Brain pericyte (primary cell): ENCODE measurements at places on chromosomes 7 and 10.

GRCh38 chr7:2688409-2689342 is 674 bp downstream of the AMZ1 start:
- DNase-seq, result no peak

DNA sequence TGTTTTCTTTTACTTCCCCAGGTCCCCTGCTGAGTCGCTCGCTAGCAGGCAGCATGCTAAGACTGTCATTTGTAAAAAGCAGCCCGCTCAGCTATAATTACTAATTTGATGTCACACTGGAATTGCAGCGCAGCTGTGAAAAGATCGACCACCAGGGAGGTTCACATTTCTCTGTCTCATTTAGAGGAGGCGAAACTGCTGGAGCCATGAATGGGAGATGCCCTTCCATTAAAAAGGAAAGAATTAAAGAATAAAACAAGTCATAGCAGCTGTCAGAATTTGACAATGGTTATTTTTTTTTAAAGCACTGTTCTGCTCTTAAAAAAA is 153.5 kb downstream of the PIP4K2A start:
- DNase-seq, result no peak

DNA sequence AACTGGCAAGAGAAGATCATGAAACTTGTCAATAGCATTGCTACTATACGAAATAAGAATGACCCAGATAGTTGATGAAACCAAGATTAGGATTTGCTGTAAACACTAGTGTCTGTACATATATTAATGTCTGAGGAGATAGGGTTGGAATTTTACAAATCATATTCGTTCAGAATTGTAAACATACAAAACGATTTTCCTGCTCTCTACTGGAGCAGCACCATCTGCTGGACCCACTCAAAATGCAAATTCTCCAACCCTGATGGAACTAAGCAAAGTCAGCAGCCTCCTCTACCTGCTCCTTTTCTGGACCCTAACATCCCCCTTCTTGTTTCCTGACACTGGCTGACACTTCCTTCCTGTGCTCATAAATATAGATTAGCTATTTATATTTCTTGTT is 29.4 kb upstream of the SGMS1 start:
- DNase-seq, result no peak

DNA sequence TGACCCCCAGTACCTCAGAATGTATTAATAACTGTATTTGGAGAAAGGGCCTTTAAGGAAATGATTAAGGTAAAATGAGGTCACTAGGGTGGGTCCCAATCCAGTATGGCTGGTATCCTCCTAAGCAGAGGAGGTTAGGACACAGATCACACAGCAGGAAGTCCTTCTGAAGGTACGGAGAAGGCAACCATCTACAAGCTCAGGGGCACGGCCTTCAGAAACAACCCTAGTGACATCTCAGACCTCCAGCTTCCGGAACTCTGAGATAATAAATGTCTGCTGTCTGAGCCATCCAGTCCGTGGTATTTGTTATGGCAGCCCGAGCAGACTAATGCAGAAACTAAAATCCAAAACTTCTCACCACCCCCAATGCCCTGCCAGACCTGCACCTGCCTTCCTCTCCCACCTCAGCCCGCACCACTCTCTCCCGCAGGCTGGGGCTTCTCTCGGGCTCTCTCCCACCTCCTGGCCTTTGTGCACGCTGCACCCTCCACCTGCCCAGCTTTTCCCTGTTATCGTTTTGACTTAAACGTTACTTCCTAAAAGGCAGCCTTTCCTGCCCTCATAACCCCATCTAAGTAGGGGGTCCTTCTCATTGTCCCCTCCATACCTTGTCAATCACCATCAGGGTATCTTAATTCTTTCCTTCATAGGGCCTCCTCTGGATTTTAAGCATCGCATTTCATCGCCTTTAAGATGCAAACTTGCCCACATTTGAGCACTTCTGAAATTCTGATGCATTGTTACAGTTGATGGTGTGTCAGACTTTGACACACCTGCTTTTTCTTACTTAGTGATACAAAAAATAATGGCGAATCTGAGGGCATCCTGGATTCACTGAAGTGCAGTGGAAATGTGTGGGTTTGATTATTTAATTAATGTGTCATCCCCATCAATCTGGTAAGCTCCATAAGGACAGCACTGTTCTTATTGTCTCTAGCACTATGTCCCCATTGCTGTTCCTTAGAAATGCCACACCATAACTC is 32.2 kb upstream of the AQP1 start:
- no peak for DNase-seq

DNA sequence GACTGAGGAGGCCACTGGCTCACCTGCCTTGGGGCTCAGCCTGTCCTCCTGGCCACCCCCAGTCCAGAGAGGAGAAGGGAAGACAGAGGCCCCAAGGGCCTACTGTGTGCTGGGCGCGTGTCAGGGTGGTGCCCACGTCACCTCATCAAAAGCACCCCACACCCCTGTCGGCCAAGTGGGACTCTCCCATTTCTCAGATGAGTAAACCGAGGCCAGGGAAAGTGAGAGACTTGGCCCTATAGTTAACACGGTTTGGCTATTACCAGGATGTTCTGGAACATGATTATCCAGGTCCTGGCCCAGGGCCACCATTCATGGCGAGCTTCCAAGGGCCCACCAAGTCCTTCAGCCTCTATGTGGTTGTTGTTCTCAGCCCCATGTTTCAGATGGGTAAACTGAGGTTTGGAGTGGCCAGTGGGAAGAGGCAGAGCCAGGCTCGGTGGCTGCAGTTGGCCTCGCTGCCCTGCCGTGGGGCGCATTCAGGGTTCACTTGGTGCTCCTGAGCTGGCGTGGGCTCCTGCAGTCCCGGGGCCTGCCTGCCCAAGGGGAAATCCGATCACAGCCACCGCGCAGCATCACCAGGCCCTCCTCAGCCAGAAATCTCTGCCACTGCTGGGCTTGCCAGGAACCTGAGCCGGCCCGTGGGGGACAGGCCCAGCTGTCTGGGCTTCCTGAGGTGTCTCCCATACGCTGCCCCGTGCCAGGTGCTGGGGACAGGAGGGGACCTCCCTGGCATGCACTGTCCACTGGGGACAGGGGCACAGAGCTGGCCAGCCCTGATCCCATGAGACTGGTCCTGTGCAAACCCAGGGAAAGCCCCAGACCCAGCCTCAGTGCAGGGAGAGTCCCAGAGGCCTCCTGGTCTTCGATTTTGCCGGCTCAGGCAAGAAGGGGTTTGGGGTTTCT is 117.7 kb upstream of the TNRC18 start:
- no peak for DNase-seq

- no peak for DNase-seq
Measured at GRCh38 chr7:21916176-21916575, 29.5 kb downstream of the CDCA7L start.

DNA sequence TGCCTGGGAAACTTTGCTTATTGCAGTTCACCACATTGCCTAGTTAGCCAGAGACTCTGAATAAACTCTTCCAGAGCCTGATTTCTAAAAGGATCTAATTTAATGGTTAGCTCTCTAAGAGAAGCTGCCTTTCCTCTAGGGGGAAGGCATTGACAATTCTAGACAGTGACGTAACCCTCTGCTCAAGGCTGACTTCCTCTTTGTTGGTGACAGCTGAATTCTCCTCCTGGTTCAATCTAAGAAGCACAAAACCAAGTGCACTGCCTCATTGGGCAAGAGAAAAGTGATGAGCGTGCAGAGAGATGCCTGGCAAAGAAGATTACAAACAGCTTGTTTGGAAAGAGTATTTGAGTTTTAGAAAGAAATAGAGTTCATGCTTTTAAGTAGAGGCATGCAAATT is 102.7 kb downstream of the MACC1 start:
- no peak for DNase-seq

DNA sequence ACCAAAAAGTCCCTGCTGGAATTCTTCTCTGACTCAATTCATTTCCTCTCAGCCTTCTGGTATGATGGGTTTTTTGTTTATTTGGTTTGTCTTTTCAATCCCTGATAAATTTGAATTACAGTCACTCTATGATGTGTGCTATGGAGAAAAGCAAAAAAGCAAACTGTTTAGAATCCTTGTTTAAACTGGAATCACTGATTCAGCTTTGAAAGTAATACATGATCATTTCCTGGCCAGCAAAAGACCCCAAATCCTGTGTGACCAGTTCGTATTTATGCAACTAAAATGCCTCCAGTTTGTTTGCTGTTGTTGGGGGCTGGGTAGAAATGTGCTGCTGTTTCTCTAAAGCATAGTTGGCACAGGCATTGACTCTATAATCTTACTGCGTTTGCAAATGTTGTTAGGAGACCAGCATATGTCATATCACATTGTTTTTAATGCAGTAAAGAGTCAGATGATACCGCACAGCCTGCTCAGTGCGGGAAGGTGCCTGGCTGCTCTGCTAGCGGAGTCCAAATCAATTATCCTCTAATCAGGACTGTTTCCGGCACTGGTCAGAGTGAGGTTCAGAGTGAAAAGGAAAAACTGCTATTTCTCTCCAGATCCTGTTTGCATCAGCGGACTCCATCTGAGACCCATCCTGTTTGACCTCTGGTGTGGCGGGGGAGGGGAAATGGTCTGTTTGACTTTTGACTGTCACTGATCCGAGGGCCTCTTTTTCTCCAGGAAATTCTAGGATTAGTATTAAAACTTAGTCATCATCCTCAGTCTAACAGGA is 40.6 kb upstream of the ADD3 start:
- DNase-seq, result peak; percentile 75

DNA sequence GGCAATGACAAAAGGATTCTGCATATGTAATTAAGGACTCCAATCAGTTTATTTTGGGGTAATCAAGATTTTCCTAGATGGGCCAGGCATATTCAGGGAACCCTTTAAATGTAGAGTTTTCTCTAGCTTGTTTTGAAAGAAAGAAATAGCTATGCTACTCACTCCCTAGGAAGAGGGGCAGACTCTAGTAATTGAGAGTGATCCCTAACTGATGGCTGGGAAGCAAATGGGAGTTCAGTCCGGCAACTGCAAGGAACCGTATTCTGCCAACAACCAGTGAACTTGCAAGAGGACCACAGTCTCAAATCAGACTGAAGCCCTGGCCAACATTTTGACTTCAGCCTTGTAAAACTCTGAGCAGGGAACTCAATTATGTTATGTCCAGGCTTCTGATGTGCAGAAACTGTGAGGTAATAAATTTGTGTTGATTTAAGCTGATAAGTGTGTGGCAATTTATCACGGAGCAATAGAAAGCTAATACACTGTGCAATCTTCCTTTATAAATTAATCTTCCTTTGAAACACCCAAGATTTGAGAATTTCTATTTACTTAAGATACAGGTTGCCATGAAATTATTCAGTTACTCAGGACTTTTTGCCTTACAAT is 14.0 kb downstream of the AOAH start:
- DNase-seq, result no peak

DNA sequence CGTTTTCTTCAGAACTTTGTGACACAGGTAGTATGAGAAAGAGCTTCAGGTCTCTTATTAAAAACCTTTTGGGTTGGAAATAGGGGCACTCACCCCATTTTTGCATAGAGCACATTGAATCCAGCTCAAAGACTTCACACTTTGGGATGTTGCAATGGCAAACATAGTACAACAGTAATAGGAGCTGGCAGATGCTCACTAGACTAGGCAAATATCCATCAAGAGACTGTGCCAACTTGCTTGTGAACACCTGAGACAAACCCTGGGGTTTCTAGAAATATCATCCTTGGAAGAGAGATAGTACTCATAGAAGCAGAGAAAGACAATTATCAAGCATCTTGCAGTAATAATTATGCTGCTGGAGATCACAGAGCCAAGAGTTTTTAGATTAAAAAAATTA is 280.0 kb downstream of the CACNA2D1 start:
- DNase-seq, result no peak

- no peak for DNase-seq
Measured at GRCh38 chr7:130814778-130815335, 80.8 kb upstream of the KLF14 start.

DNA sequence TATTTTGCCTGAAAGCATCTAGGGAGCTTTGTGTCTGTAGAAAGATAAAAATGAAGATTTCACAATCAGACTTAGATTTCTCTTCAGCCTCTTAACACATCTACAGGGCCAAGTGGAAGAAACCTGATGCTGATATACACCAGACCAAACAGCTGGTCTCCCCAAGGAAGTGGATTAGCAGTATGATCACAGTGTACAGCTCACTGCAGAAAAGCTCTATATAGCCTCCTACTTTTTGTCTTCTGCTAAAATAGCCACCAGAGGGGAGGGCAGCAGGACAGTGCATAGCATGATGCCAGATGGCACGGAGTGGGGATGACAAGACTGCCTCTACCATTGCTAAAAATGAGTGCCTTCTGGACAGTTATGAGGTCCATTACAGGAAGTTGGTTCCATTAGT is 16.0 kb downstream of the FAM13C start:
- DNase-seq, result no peak

DNA sequence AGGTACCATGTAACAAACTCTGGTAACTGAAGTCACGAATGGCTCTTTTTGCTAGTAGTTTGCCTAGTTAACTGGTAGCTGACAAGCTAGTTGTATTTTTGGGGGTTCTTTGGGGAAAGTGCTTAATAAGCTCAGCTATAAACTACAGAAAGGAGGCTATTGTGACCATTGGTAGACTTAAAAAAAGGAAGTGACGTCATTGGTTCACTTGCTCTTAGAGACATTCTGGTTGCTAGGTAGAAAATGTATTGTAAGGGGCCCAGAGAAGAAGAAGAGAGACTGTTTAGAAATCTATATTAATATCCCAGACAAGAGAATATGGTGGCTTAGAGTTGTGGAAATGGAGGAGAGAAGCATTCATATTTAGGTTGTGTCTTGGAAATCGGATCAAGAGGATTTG is 103.0 kb downstream of the NXPH1 start:
- DNase-seq, result no peak

DNA sequence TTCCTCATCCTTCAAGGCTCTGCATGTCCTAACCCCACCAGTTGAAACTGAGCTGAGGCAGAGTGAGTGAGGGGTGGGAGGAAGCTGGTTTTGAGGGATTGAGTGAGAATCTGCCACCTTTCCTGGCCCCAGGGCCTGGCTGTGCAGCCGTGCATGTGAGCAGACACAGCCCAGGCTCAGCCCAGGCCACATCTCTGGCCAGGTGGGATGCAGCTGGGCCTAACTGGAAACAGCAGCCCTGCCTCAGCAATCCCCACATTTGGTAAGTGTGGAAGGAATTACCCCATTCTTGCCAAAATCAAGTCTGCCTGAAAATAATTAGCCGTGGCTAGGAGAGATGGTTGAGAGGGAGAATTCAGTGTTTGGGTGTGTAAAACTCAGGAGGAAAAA is 116.6 kb downstream of the NEURL1 start:
- no peak for DNase-seq

- no peak for DNase-seq
Measured at GRCh38 chr7:151798851-151799448, 78.0 kb downstream of the PRKAG2 start.

GRCh38 chr7:83547526-83547925 is 101.4 kb downstream of the SEMA3E start:
- no peak for DNase-seq

GRCh38 chr10:96721207-96721572 is 876 bp upstream of the PIK3AP1 start:
- no peak for DNase-seq

DNA sequence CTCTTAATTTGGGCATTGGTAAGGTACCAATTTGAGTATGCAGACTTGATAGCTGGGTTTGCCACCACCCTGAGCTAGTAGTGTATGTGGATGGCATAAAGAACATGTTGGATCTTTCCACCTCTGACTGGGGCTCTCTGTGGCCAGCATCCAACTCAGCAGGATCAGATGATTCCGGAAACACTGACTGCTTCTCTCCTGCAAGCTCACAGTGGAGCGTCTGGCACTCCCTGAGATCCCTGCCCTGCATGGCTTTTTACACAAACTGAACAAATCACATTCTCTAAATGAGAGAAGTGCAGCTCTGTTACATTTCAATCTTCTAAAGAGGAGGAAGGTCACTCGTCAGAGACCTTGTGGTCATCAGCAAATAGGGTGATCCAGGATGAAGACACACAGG is 1057.5 kb downstream of the NRG3 start:
- no peak for DNase-seq

- DNase-seq, result no peak
Measured at GRCh38 chr7:39386718-39387117, 179.5 kb upstream of the YAE1 start.

- no peak for DNase-seq
Measured at GRCh38 chr10:116679351-116679750, 58.6 kb downstream of the PNLIPRP2 start.
